ENCODE measurements at places on chromosomes 12 and 14.

DNA sequence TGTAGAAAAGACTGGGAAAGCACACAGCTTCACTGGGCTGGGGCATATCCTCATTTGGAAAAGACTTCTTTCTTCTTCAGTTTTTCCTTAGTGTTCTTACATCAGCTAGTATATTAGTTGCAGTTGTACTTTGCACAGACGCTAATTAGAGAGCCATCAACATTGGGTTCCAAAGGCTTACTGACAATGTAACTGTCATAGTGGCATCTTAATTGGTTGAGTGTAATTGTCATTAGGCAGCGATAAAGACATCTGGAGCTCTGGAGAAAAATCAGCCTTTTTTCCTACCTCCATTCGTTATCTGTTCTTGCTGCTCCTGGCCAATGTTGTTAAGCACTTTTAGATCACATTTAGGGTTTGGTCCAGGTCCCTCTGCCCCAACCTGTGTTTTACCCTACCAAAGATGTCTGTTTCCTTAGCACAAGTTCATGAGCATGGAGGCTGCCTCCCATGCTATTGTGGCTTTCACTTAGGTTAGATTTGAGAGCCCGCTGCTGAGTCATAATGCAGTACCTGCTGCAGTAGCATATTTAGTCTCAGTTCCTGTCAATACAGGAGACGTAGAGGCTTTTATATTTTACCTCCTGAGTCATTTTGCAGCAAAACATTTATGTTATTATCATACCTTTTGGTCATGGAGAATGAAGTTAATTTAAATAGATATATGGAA is 49.2 kb downstream of the FBXW8 start:
- DNase-seq: no peak

GRCh38 chr14:95361373-95362137 is 41.8 kb upstream of the CLMN start:
- DNase-seq: no peak

DNA sequence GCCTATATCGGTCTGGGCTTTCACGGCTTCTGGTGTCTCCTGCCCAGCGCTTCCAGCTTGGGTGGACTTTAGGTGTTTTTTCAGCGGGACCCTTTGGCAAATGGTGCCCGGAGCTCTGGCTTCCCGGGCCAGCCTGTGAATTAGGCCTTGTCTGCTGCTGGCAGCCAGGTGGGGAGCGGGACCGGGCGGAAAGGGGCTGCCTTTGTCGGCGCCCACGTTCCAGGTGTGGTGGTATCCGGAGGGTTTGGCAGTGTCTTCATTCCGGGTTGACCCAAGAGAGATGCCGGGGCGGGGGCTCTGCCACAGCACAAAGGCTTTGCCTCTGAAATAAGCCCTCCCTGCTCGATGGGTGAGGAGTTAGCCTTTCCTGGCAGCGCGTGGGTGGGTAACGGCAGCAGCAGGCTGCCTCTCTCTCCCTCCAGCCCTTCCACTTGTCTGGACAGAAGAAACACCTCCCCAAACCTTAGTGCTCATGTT is 9.5 kb downstream of the RFLNA start:
- DNase-seq: no peak

DNA sequence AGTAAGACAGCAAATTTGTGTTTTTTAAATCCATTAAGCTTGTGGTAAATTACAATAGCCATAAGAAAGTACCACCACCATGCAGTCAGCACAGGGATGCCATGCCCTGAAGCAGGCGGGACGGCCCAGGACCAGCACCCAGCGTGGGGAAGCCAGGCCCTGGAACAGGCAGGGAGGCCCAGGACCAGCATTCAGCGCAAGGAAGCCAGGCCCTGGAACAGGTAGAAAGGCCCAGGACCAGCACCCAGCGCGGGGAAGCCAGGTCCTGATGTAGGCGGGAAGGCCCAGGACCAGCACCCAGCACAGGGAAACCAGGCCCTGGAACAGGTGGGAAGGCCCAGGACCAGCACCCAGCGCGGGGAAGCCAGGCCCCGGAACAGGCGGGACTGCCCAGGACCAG is 13.2 kb downstream of the CHFR start:
- no peak for DNase-seq

- no peak for DNase-seq
Measured at GRCh38 chr12:83827193-83827592, 1085.4 kb downstream of the SLC6A15 start.

GRCh38 chr14:89866458-89866857 is 88.1 kb downstream of the EFCAB11 start:
- DNase-seq: no peak

DNA sequence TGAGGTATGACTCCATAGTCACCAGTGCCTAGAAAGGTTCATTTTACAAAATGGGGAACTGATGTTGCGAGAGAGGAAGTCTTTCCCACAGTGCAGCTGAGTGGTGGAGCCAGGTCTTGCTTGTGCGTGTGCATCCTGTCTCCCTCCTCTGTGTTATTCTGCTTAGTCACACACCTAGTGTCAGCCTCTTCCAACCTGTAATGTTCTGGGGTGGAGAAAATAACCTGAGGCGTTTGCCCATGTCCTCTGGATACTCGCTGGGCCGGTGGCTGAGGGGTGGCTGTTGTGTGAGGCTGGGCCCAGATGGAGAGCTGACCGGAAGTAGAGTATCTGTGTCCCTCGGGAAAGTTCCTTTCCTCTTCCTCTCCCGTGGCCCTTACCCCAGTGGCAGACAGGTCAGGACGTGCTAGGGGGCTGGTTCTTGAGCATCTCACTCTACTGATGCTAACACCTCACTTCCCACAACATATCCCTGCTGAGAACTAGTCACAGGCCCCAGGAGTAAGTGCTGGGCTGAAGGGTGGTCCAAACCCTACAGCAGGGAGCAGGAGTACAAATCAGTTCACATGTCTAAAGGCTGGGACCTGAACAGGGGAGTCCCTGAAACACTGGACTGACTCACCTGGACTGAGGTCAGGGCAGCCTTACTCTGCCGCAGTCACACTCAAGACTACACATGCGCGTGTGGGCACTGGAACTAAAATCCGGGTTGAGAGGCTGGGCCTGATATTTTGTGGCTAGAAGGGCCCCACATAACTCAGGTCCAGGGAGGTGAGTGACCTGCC is 7.0 kb downstream of the MLF2 start:
- DNase-seq: no peak

- DNase-seq: no peak
Measured at GRCh38 chr12:106358396-106359241, 1.1 kb downstream of the POLR3B start.

- DNase-seq: no peak
Measured at GRCh38 chr12:87513536-87514280, 515.5 kb downstream of the C12orf50 start.

DNA sequence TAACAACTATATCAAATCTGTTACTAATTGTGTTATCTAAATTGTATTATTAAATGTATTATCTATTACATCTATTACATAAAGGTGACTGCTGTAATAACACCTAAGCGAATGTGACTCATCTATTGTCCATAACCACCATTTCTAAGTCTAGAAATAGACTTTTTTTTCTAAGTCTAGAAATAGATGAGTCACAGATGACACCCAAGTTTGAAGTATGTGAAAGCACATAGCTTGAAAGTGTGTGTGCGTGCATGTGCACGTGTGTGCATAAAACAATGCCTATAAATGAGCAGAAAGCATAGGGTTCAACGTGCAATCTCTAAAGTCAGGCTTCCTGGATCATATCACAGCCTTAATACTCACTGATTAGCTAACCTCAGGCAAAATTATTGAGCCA is 451.3 kb upstream of the USP15 start:
- no peak for DNase-seq

DNA sequence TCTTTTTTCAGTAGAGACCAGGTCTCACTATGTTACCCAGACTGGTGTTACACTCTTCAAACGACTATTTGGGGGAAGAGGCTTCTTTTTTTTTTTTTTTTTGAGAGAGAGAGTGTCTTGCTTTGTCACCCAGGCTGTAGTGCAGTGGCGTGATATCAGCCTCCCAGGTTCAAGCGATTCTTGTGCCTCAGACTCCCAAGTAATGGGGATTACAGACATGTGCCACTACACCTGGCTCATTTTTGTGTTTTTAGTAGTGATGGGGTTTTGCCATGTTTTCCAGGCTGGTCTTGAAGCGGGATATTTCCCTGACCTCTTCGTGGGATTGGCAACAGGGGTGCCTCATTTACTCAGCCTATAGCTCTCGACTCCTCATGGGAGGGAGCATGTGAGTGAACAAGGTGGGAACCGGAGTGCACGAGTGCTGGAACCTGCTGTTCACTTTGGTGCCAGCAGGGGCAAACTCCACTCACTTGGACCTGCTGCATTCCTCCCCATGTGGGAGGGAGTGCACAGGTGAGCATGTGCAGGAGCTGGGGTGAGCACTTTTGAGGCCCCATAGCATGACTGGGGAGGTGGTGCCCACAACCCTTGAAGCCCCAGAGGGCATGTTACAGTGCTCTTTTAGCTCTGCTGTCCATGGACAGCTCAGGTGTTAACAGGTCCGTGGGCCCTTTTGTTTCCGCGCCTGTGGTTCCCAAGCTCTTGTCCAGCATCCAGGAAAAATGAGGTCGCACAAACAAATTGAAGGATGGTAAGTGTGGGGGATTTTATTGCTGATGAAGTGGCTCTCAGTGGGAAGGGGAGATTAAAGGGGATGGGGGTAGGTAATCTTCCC is 79.1 kb upstream of the HECTD1 start:
- DNase-seq: no peak

- no peak for DNase-seq
Measured at GRCh38 chr14:33951183-33951840, 438 bp upstream of the EGLN3 start.

DNA sequence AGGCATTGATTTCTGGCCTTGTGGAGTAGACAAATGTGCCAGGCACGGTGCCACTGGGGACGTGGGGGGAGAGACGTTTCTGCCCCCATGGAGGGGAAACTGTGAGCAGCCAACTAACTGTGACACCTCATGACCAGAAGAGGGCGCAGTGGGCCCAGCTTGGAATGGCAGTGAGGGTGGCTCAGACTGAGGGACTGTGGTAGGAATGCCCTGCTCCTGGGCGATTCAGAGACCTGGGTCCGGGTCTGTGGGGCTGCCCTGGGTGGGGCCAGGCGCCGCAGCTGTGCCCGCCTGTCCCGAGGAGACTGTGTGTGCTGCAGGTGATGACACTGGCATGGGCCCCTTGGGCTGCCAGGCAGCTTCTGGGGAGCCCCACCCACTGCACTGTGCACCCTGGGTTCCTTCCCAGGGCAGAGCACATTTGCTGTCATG is 60.6 kb downstream of the SLC25A47 start:
- DNase-seq: no peak

DNA sequence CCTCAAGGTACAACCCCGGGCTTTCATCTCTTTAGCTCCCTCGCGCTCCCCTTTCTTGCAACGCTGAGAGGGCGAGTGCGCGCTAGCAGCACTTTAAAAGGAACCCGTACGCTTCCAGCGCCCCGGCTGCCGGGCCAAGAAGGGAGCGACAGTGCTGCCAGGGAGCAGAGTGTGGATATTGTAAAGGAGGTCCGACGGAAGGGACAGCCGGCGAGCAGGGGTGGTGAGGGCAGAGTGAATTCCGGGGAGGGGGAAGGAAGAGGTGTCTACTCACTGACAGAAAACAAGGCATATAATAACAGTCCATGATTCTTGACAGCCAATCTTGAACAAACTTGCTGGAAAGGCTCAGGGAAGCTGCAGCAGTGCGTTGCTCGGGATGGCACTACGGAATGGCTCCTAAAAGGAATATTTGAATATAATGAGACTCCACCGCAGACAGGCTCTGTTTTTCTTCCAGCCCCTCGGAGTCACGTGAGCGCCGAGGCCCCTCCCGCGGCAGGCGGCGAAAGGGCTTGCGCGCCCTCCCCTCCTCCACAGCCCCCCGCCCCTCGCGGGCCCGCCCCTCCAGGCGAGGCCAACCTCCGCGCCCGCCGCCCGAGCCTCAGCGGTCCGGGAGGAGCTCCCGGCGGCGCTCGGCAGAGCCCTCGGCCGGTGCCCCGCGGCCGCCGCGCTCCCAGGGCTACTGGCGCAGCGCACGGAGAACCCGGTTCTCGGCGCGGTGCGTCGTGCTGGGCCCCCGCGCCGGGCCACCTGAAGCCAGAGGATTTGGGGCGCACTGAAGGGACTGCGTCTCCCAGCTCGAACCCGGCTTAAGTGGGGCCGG is 3.4 kb downstream of the BMP4 start:
- no peak for DNase-seq

DNA sequence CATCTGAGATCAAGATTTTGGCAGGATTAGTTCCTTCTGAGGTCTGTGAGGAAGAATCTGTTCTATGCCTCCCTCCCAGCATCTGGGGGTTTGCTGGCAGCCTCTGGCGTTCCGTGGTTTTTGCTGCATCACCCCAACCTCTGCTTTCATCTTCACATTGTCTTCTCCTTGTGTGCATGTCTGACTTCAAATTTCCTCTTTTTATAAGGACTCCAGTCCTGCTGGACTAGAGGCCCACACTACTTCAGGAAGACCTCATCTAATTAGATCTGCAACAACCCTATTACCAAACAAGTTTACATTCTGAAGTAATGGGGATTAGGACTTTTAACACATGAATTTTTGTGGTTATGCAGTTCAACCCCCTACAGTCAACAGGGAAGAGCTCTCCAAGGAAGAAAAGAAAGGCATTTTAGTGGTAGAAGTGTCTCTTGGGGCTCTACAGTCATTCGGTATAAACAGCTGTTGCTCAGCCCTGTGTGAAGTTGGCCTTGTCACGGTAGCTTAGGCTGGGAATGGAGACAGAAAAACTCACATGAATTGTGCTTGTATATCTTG is 89.7 kb downstream of the CAND1 start:
- no peak for DNase-seq

- no peak for DNase-seq
Measured at GRCh38 chr12:106118381-106119130, 20.2 kb downstream of the NUAK1 start.

GRCh38 chr12:66941150-66941549 is 262.3 kb upstream of the GRIP1 start:
- DNase-seq: no peak

DNA sequence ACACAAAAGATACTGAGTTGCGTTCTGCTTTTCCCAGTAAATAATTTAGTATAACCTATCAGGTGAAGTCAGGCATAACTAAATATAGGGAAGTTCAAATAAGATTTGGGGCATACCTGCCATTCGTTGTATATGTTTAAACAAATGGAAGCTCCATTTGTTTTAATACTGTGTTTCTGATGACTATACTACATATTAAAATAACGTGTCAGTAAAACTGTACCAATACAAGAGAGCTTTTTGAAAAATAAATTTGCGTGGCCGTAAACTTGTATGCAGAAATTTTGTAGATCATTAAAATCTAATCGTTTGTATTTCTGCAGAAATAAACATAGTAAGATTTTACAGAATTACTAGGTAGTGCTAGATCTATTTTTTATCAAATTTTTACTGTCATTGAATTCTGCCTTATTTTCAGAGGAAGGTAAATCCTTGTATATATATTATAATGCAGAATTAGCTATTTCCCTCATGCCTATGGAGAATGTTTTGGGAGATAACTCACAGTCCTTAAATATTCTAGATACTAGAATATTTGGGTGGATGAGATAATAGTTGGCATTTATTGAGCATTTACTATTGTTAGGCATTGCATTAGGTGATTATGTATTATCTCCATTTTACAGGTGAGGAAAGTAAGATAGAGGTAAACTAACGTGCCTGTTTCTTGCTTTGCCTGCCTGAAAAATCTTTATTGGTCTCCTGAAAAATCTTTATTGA is 1.5 kb downstream of the SCFD1 start:
- DNase-seq: no peak

- DNase-seq: no peak
Measured at GRCh38 chr14:45222485-45223262, 30.3 kb downstream of the MIS18BP1 start.
